M059J (cell line): ENCODE measurements at places on chromosomes 7 and 10.

DNA sequence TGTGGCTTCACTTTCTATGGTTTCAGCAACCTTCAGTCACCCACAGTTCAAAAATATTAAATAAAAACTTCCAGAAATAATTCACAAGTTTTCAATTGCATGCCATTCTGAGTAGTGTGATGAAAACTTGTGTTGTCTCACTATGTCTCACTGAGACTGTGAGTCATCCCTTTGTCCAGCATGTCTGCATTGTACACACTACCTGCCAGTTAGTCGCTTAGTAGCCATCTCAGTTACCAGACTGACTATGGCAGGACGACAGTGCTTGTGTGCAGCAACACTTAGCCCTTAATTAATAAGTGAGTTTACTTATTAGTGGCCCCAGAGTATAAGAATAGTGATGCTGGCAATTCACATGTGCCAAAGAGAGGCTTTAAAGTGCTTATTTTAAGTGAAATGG, 22.5 kb downstream of the CCDC186 start:
- DNase-seq = peak; percentile 86

DNA sequence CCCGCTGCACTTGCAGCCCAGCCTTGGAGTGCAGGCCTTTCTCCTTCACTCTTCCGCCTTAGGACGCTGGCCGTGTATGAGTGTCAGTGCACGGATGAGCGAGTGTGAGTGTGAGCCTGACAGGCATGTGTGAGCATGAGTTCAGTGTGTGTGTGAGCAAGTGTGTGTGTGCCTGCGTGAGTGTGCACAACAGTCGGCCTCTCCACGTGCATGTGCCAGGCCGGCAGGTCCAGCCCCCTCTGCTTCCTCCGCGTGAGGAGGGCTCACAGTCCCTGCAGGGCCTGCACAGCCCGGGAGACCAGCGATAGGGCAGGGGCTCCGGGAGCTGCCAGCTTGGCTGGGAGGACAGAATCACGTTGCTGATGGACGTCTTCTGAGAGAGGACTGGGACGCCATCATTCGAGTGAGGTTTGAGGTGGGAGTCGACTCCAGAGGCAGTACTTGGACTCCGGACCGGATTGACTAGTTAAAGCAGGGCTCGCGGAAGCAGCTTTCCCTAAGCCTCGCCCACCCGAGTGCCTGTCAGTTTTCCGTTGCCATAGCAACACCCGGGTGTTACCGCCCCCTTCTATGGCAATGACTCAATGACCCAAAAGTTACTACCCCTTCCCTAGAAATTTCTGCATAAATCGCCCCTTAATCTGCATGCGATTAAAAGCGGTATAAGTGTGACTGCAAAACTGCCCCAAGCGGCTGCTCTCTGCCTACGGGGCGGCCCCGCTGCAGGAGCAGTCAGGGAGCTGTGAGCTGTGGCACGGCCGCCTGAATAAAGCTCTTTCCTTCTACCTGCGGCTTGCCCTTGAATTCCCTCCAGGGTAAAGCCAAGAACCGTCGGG, 19.6 kb upstream of the CFAP46 start:
- peak; percentile 51 for DNase-seq

DNA sequence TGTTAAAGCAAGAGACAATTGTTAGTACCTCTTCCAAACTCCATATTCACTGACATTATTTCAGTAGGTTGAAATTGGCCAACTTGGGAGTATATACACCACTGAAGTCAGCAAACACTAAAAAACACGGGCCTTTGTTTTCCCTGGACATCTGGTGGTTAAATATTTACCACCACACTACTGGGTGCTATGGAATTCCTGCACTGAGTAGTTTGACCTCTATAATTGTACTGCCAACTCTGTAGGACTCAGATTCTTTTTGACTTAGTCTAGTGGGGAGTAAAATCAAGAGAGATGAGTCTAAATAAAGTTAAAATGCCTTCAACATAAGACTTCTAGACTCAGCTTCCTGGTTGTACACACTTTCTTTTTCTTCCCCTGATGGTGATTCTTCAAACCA, 41.3 kb upstream of the TES start:
- peak; percentile 63 for DNase-seq

DNA sequence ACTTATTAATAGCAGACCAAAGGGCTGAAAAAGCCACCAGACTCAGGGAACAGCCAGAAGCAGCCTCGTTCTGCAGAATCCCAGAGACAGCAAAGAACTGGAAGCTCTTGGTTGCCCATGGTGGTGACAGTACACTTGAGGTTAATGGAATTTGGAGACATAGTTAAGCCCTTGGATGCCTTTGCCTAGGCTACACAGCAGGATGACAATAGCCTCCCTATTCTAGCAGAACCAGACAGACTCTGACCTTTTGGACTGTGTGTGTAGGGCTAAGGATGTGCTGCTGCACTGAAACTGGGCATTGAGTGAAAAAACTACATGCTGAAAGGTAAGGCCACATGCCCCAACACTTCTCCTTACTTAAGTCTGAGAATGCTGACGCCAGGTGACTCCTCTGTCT, 22.7 kb downstream of the OTUD1 start:
- peak; percentile 9 for DNase-seq

- DNase-seq = no peak
Observed at GRCh38 chr7:50957855-50958254, 175.2 kb upstream of the GRB10 start.

GRCh38 chr7:123752534-123752933, 3.7 kb upstream of the WASL start:
- no peak for DNase-seq

GRCh38 chr10:49123981-49124950, 8.9 kb upstream of the VSTM4 start:
- DNase-seq = no peak

GRCh38 chr7:122770686-122771335, 68.1 kb upstream of the RNF148 start:
- DNase-seq = no peak

- DNase-seq = no peak
Observed at GRCh38 chr7:92680442-92680841, 90.3 kb upstream of the FAM133B start.

GRCh38 chr10:132373241-132373955, 23.6 kb upstream of the PWWP2B start:
- DNase-seq = no peak

DNA sequence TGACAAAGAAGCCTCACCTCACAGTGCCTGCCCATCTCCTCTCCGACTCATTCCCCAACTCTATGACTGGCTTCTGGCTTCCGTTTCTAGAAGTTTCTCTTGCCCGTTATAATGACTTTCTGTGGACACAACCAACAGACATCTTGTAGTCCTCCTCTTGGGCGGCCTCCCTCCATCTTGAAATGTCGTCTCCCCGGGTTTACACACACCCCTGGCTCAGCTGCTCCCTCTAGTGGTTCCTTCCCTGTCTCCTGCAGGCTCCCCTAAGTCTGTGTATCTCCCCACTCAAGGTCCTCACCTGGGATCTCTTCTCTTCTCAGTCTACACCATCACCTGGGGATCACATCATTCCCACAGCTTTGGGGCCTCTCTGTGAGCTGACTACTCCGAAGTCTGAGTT, 123.4 kb upstream of the NEBL start:
- peak; percentile 3 for DNase-seq

DNA sequence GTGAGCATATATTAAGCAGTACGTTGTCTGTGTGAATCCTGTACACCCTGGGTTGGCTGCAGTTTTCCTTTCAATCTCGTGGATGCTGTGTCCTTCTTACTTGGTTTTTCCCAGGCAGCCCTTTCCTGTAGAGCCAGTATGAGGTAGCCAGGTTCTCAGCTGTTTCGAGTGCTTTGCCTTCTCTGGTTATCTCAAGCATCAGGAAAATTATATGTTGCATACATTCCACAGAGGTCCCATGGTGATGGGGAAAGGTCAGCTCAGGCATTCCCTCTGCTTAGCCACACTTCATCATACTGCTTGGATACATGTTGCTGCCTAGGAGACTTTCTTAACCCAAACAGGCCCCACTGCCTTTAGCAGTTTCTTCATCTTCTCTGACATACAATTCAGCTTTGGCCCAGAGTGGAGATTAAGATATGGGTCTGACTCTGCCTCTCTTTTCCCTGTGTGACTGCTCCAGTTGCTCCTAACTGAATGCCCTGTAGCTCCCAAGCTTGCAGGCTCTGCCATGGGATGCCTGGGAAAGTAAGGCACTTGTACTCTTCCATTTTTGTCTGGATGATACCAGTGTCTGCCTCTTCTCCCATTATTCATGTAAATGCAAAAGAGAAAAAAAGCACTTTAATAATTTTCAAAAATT, 11.3 kb downstream of the GNAI1 start:
- DNase-seq = peak; percentile 84

GRCh38 chr7:140683657-140684056, 10.9 kb downstream of the ADCK2 start:
- DNase-seq = no peak

- DNase-seq = no peak
Observed at GRCh38 chr7:10181996-10182395, 791.7 kb upstream of the PHF14 start.

DNA sequence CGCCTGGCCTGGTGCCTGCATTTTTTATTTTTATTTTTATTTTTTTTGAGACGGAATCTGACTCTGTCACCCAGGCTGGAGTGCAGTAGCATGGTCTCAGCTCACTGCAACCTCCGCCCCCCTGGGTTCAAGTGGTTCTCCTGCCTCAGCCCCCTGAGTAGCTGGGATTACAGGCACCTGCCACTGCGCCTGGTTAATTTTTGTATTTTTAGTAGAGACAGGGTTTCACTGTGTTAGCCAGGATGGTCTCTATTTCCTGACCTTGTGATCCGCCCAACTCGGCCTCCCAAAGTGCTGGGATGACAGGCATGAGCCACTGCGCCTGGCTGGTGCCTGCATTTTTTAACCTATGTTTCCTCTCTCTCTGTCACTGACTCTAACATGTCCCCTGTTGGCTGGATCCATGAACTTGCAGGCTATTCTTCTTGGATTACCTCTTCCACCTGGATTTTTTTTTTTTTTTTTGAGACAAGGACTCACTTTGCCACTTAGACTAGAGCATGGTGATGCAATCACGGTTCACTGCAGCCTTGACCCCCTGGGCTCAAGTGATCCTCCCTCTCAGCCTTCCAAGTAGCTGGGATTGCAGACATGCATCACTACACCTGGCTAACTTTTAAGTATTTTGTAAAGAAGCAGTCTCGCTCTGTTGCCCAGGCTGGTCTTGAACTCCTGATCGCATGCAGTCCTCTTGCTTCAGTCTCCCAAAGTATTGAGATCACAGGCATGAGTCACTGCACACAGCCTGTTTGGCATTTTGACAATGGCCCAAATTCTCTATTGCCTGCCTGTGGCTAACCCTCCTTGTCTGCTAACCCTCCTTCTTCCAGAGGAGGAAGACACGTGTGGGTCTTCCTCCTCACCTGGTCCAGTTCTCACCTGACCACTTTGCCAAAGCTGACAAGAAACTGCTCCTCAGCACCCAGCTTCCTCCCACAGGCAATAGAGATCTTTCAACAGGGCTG, 23.0 kb upstream of the PRPF18 start:
- DNase-seq = peak; percentile 5

- no peak for DNase-seq
Observed at GRCh38 chr7:4824120-4824775, 37.6 kb downstream of the PAPOLB start.

- DNase-seq = no peak
Observed at GRCh38 chr10:73901261-73901660, 9.7 kb upstream of the PLAU start.

GRCh38 chr7:27910326-27910725, 170.4 kb downstream of the TAX1BP1 start:
- peak; percentile 26 for DNase-seq

DNA sequence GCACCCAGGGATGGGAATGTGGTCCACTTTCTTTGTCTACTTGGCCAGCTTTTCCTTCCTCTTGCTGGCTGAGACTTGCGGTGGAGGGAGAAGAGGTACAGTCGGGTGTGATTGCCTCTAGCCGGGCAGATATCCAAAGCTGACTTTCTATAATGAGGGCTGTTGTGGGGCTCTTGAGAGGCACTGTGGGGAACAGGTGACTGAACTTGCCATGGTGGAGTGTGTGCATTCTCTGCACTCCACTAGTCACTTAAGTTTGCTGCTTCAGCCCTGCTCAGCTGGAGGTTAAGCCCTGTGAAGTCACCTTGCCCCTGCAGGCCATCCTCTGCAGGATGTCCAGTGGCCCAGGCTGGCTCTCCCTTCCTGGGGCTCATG, 116.6 kb downstream of the AOAH start:
- no peak for DNase-seq

DNA sequence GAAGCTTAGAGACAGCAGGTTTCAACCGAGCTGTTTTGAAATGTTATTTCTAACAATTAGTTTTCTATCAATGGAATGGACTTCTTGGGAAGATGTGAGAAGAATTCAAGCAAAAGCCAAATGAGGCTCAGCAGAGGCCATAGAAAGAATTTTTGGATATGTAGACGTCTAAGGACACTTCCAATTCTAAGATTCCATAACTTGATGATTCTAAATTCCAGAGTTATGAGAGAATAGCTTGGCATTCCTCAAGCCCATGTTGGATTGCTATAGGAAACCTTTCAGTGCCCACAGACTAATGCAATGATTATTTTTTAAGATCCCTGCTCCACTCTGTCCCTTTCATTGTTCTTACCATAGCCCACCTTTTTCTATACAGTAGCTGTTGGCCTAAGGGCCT, 77.2 kb upstream of the PALS2 start:
- DNase-seq = no peak

DNA sequence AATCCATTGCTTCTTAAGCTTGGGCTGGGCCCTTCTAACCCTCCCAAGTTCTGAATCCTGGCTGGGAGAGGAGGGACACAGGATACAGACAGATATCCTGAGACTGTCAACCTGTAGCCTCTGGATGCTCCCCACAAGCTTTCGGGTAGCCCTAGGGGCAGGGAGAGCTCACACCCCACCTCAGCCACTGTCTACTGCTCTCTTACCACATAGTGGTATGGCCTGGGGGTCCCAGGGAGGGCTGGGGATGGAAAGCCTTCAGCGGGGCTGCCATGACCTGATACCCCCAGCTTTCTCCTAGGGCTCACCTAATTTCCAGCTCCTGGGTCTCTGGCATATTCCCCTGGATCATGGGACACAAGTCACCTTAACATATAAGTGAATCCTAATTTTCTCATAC, 25.1 kb downstream of the CRHR2 start:
- no peak for DNase-seq

DNA sequence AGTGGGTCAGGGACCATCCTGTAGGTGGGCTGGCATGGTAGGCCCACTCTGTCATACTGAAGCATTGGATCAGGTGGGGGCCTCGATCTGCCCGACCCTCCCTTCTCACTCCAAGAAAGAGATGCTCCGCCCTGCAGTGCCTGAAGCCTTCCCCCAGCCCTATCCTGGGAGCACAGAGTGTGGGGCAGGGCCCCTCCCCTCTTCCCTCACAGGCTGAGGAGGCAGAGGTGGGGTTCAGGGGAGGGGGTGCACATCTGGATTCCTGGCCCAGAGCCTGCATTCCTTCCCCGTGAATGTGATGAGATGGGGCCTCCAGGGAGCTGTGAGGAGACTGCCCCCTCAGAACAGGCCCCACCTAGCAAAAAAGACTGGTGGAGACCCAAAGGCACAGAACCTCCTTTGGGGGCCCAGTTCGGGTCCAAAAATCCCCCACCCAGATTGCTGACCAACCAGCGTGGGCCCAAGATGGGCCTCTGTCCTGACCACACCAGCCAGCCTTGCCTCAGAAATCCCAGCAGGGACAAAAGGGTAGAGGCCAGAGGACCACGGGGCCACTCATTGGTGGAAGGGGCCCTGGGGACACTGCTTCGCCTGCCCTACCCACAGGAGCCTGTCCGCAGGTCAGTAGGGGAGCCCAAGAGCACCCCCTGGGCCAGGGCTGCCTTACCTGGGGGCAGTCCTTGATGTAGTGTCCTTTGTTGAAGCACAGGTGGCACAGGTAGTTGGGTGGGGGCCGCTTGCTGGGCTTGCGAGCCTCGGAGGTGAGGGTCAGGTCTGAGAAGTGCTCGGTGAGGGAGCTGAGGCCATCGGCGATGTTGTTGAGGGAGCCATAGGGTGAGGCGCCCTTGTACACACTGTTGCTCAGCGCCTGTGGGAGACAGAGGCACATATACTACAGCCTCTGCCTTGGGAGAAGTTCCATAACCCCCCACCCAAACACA, 13.3 kb downstream of the ZCCHC24 start:
- no peak for DNase-seq
